ENCODE measurements at places on chromosomes 5 and 9.

GRCh38 chr5:178326374-178326715, 93.7 kb upstream of the PHYKPL start:
- DNase-seq: no peak

DNA sequence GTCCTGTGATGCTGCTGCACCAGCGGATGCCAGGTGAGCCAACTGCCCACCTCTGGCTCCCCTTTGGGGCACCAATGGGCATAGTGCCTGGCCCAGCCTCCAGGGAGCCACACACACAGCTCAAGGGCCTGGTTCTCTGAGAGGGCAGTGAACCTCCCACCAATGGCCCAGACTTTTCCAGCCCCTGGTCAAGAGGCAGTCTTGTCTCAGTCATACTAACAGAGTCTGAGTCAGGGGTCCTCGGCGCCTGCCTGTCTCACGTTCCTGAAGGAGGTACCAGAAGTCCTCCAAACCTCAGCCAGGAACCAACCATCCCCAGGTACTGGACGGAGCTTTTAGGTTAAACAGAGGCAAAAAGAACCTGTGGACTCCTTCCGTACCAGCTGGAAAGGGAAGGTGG, 121.1 kb downstream of the C5orf15 start:
- no peak for DNase-seq

- no peak for DNase-seq
Observed at GRCh38 chr9:93902051-93902779, 52.9 kb downstream of the BARX1 start.

DNA sequence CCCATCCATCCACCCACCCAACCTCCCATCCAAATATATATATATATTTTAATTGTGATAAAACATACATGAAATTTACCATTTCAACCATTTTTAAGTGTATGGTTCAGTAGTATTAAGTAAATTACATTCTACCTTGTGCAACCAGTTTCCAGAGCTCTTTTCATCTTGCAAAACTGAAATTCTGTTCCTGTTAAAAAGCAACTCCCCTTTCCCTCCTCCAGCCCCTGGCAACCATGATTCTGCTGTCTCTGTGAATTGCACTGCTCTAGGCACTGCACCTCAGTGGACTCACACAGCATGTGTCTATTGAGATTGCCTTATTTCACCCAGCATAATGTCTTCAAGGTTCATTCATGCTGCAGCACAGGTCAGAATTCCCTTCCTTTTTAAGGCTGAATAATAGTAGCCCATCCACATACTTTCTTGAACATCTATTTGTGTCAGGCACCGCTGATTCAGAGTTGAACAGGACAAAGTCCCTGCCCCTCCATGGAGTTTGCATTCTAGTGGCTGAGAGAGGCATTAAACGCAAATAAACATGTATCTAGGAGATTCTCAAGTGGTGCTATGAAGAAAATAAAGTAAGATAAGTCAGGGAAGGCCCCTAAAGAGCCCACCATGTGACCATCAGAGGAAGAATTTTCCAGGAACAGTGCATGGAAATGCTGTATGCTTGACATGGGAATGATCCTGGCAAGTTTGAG, 24.0 kb downstream of the CSF1R start:
- DNase-seq: no peak

DNA sequence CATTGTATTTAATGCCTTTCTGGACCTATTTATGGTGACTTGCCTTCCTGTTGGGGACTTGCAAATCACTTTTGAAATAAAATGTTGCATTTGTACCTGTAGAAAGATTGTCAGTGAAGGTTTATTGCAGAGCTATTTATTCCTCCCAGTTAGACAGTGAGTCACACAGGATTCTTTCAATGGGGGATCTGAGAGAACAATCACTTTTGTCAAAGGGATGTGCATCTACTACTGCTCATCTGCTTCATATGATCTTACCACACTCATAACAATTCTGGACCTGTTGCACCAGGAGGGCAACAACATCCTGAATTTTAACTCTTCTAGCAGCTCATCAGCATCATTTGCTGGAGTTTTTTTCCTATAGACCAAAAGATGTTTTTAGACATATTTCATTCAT, 66.8 kb downstream of the FBXL7 start:
- DNase-seq: no peak

DNA sequence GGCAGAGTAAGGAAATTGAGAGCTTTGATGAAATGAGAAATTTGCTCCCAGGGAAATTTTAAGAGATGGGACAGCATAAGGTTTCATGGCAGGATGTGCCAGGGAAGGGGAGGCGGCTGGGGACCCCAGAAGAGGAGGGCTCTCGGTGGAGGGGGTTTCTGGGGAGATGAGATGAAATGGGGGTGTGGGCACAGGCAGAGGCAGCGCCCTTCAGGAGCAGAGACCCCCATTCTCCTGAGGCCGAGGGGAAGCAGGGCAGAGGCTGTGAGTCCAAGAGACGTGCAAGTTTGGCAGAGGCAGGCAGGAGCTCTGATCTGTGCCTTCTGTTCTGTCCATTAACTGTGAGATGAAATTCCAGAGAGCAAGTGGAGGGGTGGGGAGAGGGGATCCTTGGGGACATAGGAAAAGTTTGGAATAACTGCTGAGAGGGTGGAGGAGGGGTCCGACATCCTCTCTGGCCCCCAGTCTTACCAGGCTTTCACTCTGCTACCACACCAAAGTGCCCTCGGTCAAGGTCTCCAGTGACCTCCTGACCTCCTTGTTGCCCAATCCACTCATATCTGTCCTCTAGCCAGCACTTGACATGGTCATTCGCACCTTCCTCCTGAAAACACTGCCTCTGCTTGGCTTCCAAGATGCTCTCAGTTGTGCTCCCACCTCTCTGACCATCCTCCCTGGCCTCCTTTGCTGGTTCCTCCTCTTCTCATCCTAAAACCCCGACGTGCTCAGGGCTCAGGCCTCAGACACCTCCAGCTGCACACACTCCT, 108.1 kb upstream of the MVB12B start:
- no peak for DNase-seq

GRCh38 chr5:102106599-102106998, 189.5 kb downstream of the SLCO4C1 start:
- DNase-seq: no peak

- DNase-seq: no peak
Observed at GRCh38 chr5:81696418-81697397, 54.2 kb downstream of the SSBP2 start.

GRCh38 chr5:135140446-135141204, 106.6 kb upstream of the PITX1 start:
- DNase-seq: no peak

DNA sequence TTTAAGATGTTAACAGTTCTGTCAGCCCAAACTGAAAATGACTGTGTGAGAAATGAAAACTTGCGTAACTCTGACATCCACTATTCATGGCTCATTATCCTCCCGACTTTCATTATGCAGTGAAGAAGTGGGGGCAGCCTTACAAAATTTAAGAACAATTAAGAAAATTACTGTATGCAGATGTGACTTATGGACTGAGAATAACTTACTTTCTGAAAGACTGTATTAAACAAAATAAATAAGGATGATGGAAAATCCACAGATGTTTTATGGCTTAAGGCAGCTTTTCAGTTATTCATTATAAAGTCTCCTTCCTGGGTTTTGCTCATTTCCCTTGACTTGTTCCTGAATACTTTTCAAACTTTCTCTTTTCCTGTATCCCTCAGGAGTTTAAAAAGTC, 55.2 kb downstream of the GRIN3A start:
- no peak for DNase-seq

- no peak for DNase-seq
Observed at GRCh38 chr9:354453-354852, 139.8 kb downstream of the DOCK8 start.

DNA sequence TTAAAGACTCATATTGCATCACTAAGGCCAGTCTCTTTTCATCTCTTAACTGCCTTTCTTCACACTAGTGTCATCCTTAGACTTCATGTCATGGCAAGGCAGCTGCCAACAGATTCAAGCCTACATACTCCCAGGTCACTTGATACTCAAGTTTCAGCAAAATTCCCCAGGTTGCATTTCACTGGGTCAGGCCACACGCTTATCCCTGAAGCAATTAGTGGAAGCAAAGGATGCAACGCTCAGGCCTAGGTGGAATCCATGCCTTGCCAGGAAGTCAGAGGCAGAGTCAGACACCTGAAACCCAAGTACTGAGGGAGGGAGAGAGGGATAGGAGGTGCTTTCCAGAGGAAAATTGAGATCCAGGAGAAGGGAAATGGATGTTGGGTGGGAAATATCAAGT, 28.9 kb downstream of the YIPF5 start:
- no peak for DNase-seq

GRCh38 chr5:136853971-136854370, 488.6 kb upstream of the TRPC7 start:
- no peak for DNase-seq

DNA sequence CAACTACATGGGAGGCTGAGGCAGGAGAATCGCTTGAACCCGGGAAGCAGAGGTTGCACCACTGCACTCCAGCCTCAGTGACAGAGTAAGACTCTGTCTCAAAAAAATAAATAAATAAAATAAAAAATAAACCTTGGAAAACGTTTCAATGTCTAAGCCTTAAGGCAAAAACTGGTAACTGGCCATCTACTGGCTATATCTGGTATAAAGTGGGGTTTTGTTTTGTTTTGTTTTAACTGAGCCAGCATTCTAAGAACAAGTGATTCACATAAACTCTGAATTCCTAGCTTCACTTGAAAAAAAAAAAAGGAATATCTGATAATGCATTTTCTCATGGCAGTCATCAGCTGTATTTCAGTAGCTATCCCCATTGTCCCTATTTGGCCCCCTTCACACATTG, 126.1 kb upstream of the EFNA5 start:
- no peak for DNase-seq

DNA sequence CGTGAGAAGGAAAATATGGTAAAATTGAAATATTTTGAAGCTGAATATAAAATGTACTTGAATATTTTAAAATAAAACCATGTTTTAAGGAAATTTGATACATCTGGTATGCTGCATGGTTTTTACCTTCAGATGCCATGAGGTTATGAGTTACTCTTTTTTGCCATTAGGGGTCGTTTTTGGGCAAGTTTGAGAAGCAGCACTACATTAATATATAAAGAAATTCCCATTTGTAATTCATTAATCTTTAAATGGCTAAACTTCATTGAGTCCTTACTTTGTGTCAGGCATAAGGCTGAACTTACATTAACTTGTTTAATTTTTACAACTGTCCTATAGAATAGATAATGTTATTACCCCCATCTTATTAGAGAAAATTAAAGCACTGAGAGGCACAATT, 152.3 kb downstream of the KDM4C start:
- no peak for DNase-seq

DNA sequence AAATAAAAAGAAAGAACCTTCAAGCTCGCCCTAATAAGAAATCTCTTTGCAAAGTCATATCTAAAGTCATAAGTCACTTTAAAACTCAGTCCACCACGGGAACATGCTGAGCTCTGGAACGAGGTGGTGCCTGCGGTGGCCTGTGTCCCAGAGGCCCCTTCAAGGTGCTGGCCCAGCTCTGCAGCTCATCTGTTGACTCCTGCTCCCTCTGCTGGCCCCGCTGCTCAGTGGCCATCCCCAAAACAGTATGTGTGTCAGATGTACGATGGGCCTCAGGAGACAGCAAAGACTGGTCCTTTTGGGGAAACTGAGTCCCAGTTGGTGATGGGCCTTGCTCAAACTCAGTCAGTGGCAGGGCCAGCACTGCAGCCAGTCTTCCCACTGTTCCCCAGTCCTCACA, 22.8 kb upstream of the FOXB2 start:
- DNase-seq: no peak

GRCh38 chr9:13941714-13942113, 372.2 kb downstream of the NFIB start:
- DNase-seq: no peak

DNA sequence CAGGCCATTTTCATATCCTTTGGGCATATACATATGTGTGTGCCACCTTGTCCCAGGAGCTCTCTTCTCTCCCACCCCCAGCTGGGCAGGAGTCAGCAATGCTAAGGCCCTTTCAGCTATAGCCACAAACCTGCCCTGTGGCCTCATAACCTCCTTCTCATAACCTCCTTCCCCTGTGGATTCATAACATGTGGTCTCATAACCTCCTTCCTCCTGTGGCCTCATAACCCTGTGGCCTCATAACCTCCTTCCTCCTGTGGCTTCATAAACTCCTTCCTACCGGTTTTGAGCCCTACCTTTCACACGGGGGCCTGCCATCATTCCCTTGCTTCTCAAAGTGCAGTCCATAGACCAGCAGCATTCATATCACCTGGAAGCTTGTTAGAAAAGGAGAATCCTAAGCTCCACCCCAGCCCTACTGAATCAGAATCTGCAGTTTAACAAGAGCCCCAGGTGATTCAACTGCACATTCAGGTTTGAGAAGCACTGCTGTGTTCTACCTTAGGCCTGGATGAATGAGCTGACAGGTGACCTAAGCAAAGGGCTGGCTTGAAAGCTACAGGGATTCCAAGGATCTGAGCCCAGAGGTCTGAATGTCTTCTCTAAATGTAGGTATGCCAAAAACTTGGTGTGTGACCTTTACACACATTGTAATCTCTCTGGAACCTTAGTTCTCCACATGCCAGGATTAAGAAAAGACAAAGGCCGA, 41.9 kb upstream of the PLPP6 start:
- peak; percentile 31 for DNase-seq

GRCh38 chr9:87427851-87428506, 69.7 kb upstream of the DAPK1 start:
- DNase-seq: no peak

DNA sequence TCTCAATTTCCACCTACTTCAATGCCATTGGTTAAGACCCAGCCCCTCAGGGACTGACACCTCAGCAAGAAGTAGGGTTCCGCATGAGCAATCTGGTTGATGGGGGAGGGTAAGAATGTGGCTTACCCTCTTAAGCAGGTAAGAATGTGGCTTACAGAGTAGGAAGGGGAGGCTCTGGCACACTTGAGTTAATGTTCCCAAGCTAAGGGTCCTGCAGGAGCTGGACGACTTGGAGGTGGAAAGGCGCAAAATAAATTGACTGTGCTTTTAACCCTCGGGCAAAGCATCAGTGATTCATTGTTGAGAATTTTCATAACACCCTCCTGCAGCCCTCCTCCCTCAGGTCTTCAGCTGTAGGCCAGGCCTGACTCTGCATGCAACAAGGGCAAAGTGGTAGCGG, 24.9 kb upstream of the ADRA1B start:
- no peak for DNase-seq

DNA sequence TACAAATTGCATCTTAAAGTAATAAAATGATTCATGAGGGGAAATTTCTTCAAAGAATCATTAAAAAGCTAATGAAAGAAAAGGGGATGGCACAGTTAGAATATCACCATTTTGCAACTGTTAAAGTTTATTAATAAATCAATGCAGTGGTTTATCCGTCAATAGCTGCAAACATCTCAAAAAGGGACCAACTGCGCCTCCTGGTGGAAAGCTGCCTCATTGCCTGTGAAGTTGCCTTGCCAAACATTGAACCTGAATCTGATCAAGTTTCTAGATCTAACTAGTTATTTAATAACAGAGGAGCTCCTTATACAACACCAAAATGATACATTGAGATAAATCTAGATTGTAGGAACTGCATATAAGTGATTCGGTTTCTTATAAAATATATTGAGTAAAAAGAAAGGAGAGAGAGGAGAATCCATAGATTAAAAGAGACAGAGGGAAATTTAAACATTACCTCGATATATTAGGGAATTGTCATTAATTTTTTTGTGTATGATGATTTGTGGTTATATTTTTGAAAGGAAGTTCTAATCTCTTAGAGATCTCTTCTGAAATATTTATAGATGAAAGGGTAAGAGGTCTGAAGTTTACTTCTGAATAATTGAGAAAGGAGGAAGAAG, 6.9 kb upstream of the NDUFB6 start:
- DNase-seq: peak; percentile 67

GRCh38 chr9:14103115-14103514, 210.8 kb downstream of the NFIB start:
- no peak for DNase-seq

- peak; percentile 49 for DNase-seq
Observed at GRCh38 chr9:105842023-105842644, 147.8 kb downstream of the TMEM38B start.

- DNase-seq: peak; percentile 2
Observed at GRCh38 chr5:80406980-80407734, 707 bp upstream of the ZFYVE16 start.
